ENCODE measurements at places on chromosomes 12 and 14.

DNA sequence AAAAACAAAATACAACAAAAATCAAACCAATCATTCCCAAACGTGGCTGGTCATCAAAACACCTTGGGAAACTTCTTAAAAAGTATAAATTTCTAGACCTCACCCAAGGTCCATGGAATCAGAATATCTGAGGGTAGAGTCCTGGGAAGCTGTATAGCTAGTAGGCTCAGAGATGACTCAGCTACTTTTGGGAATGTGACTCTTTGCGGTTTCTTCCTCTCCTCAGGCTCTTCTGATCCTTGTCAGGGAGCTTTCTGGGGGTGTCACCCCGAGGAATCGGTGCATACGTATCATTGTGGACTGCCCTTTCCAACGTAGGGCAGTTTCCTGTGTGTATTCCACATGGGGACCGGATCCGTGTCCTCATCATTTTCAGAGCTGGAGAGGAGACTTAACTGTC is 14.8 kb downstream of the JDP2 start:
- no peak for DNase-seq

- no peak for DNase-seq
Observed at GRCh38 chr14:34355584-34356263, 106.3 kb downstream of the SPTSSA start.

- no peak for DNase-seq
Observed at GRCh38 chr12:51403159-51403558, 12.0 kb upstream of the GALNT6 start.

DNA sequence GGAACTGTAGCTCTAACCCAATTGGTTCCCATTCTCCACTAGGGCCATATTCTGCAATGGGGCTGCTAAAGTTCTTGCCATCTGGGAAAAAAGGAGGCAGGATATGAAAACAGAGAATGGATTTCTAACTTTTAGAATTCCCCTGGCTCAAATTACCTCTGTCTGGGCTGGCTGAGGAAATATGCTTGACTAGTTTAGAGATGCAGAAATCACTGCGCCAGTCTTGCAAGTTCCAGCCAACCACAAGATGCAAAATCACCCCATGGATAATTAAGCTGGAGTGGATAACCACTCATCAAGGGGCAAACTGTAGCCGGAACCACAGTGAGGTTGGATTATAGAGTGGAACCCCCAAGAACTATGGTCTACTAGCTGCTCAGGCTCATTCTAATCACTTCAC is 126.3 kb downstream of the RALGAPA1 start:
- no peak for DNase-seq

- no peak for DNase-seq
Observed at GRCh38 chr14:92553438-92553837, 39.9 kb downstream of the RIN3 start.

DNA sequence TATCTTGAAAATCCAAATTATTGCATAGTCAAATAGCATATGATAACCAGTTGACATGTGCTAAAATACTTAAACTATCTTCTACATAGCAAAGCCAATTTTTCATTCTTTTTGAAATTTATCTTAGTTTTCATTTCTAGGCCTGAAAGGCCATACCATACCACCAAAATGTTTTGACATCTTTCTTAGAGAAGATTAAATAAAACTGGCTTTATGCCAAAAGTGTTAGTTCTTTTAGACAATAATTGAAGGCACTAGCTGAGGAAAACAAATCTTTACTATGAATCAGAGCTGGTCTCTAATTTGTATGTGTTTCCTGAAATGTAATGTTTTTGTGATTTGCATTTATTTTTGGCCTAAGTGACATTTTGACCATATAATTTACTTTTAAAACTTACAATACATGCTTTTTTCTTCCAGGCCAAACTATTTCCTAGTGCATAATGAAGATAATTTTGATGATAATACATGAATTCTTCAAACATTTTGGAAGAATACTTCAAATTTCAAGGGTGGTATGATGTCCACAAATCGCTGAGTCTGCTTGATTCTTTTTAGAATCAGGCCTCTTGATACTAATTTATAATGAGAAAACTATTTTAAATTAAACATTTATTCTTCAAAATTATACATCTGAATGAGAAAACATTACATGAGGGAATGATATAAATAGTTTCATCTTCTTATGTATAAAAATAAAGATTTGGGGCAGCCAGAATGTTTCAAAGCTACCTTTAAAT is 6.5 kb upstream of the KCNMB4 start:
- no peak for DNase-seq

GRCh38 chr12:131599190-131600159 is 111.4 kb upstream of the SFSWAP start:
- DNase-seq = no peak

GRCh38 chr12:120925740-120926563 is 21.8 kb upstream of the SPPL3 start:
- no peak for DNase-seq

Measured in hematopoietic multipotent progenitor cell treated with erythropoietin and hydrocortisone succinate and interleukin-3 and kit ligand, for 15 days (in vitro differentiated cells).